ENCODE measurements at places on chromosomes 5 and 9. TPM values are rescaled to one million over a fixed set of nuclear protein-coding genes. Genes with fewer than 3 reads are reported as not detected.

P4HA2 gene
- 88.6 TPM for total RNA-seq

- DNase-seq, result no peak
These were observed 4.3 kb downstream of the KCNT1 start for GRCh38 chr9:135706288-135706687.

DNA sequence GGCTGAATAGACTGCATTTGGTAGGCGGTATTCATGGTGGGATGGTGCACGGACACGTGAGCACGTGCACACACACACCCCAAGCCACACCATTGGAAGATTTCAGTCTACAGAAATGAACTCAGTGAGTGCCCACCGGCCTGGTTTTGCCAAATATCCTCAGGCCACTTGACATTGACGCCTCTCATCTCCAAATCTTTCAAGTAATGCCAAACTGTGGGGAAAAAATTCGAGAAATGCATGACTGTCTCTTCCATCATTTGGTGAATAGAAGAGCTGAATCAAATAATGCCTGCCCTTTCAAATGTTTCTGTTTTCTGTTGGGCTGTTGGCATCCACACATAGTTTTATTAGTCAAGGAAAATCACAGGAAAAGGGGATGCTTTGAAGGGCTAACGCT is 182.3 kb upstream of the EFNA5 start:
- no peak for DNase-seq

GRCh38 chr9:128593039-128593438 is 40.7 kb downstream of the SPTAN1 start:
- no peak for DNase-seq

DNA sequence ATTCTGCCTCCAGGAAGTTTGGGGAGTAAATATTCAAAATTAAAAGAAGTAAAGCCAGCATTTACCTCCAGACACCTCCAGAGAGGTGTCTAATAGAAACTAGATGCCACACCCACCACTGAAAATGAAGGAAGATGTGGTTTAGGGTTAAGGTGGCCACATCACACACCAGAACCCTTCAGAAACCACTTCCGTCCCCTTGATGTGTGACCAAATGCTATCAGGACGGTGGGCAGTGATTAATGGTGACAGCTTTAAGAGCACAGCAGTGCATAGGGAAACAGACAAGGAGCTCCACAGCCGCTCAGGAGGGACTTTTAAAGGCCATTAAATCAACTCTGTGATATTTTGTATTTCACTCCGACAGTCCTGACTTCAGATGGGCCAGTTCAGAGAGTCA is 295.2 kb downstream of the BRINP1 start:
- no peak for DNase-seq

Data from pulmonary artery endothelial cell (primary cell).